ENCODE measurements at places on chromosomes 6 and 20. TPM values are rescaled to one million over a fixed set of nuclear protein-coding genes. Genes with fewer than 3 reads are reported as not detected.

DNA sequence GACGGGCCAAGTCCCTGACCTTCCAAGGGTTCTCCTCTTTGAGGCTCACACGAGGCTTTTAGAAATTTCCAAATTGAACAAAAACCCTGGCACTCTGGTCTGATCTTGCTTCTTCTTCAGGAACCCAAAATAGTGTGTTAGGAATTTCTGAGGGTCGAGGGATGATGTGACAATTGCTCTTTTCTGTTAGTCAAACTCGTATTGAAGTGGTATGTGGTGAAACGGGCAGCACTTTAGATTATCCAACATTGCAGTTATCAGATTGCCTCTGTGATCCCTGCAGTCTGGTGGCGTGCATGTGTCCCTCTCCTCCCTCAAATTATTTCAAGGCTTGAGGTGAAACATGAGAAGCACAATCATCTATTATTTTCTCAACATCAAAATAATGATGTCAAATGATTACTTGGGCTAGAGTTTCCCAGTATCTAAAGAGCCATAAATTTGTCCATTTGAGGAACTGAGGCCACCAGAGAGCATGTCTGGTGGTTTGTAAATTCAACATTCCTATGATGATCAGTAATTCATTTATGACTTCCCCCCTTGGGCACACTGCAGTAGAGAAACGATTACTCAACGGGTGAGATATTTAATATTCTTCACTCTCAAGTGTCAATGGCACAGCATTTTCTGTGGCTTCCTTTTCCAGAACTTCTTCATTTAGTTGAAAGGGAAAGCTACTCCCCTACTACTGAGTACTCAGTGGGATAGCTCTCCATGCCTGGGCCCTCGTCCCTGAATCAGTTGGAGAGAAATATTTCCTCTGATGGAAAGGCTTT lies 308.6 kb upstream of the MAP3K7 start:
- DNase-seq: no peak

DNA sequence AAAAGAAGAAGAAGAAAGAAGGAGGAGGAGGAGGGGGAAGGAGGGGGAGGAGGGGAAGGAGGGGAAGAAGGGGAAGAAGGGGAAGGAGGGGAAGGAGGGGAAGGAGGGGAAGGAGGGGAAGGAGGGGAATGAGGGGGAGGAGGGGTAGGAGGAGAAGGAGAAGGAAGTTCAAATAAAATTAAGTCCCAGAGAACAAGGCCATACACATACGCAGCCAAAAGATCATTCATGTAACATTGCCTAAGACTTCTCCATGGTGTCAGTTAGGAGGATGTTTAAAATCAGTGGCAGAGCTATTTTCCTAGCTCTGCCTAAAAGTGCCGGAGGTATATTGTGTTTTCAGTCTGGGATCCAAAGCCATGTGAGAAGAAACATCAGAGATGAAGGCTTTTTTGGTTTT lies 75.8 kb downstream of the PLCB4 start:
- DNase-seq: no peak

- no peak for DNase-seq
Measured at GRCh38 chr6:35402136-35402855, 49.8 kb upstream of the FANCE start.

Gene SLC35A1
- total RNA-seq: 26.2 TPM

DNA sequence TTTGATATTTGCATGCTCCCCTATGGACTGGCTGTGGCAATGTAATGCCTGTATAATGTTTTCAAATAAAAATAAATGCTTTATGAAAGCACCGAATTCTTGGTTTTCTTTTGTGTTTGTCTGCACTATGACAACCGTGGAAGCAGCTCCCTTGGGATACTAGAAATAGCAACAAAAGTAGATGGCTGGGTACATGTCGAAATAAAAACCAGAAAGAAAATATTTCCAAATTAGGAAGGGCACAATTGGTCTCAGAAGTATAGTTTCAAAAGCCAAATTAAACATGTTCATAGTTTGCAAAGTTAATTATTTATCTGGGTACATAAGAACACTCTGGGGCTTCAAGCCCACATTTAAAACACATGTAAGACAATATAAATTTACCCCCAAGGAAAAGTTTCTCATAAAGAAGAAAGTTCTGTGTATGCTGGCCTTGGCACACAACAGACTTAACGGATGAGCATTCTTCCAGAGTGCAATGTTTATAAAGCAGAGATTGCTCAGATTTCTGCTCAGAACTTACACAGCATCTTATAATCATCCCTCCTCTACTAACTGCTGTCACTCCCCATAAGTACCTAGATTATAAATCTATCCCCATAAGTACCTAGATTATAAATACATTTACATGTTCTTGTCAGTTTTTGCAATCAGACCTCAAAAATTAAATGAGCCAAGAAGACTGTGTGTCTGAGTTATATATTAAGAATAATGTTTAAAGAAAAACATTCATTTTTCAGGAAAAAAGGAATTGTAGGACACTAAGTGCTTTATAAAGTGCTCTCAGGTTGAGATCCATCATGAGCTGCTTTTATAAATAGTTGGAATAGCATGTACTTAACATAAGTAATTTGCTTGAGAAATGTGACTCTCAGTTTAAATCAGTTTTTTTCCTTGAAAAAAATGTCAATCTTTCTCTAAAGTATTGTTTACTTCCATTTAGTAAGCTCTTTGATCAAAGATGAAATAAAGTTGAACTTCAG lies 230.2 kb upstream of the PLN start:
- no peak for DNase-seq

- peak; percentile 70 for DNase-seq
Measured at GRCh38 chr20:17854307-17854903, 114.2 kb downstream of the SNX5 start.

Gene MYO6
- 67.2 TPM for total RNA-seq

- no peak for DNase-seq
Measured at GRCh38 chr20:24445510-24446170, 23.8 kb upstream of the SYNDIG1 start.

Gene TPBG
- total RNA-seq: 9.4 TPM

GRCh38 chr6:27532820-27533538 lies 60.1 kb upstream of the ZNF184 start:
- no peak for DNase-seq

GRCh38 chr6:154510144-154510905 lies at the start of gene CNKSR3:
CNKSR3 (minus strand) TSS chr6:154510685; CDS start chr6:154510114, 571 bp downstream.
- peak; percentile 95 for DNase-seq

- DNase-seq: no peak
Measured at GRCh38 chr20:50185426-50185825, 5.2 kb upstream of the CEBPB start.

Gene FKBP1C
- total RNA-seq: 4.4 TPM

DNA sequence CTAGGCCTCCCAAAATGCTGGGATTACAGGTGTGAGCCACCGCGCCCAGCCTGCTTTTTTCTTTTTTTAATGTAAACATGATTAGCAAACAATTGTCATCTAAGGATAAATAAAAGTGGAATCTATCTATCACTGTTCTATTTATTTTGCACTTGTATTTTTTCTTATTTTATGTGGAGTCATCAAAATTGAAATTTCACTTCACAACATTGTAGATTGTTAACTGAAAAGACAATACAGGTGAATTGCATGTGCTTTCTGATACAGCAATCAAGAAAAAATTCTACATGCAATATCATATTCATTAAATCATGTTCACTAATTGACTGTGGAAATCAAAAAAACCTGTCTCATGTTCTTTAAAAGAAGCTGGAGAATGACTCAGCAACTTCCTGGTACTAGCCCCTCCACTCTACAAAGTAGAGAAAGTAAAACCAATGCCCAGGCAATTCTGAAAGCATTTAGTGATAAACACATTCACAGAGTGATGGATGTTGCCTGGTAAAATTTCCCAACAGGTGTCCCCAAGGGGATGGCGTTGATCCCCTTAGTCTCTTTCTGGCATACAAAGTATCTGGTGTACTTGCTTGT lies 10.7 kb upstream of the RFX6 start:
- no peak for DNase-seq

GRCh38 chr6:168136622-168137021 lies 57.6 kb upstream of the FRMD1 start:
- no peak for DNase-seq

Gene PARD6B
- 0.28 TPM for total RNA-seq

Gene BCAS4
- 0.51 TPM for total RNA-seq

Gene RFX6
- not detected for total RNA-seq

DNA sequence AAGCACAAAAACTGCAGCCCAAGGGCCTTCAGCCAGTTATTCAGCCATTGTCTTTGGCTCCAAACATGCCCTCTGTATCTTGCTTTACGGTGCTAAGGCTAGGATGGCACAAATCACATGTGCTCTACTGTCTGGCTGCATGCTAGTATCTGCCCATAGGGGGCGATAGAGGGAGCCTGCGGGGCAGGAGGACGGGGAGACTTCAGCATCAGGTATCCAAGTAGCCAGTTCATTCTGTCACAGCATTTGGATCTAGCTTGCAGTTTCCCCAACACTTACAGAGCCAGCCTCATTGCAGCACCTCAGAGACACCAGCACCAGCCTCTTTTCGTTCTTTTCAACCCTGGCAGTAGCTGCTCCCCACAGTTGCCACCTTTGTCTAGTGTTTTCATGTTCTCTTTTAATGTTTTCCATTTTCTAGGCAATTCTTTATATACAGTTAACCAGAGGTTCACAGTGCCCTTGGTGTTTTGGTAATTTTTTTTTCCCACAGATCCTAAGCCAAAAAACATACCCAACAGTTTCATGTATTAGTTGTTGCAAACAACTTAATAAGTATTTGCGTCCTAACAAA lies 705.9 kb downstream of the PTPRT start:
- no peak for DNase-seq

DNA sequence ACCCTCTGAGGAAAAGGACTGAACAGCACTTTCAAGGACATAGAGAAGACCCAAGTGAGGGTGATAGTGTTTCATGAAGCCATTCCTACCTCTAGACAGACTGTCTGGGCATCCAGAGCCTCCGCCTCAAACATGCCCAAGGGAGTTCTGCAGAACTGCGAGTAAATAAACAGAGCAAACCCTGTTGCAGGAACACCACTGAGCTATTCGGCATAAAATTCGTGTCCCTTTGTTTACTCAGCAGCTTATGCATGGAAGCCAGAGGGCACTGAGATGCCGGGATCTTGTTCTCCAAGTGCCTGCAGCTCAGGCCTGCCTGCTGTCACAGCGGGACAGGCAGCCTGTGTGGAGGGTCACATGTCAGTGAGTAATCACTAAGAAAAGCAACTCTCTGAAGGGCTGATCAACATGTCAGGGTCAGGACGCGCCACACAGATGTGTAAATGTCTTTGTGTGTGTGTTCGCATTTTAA lies 164.9 kb upstream of the HEY2 start:
- peak; percentile 37 for DNase-seq

Gene DAAM2
- 0.14 TPM for total RNA-seq

Gene COMMD7
- 28.1 TPM for total RNA-seq

Gene MAP3K4
- 26.5 TPM for total RNA-seq

DNA sequence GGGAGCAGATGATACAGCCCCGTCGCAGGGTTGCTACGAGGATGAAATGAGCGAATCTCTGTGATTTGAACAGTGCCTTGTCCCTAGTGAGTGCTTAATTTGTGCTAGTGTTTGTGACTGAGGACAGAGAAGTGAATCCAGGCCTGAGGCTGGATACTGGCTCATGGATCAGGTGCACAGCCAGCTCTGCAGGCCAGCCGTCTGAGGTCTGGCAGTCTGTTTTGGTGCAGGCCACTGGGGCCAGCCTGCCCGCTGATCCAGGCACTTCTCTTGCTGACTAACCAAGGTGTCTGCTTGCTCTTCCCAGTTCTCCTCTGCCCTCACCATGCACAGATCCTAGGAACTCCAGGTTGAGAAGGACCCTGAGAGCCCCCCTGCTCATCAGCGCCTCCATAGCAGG lies 181.0 kb downstream of the LRFN2 start:
- DNase-seq: no peak

DNA sequence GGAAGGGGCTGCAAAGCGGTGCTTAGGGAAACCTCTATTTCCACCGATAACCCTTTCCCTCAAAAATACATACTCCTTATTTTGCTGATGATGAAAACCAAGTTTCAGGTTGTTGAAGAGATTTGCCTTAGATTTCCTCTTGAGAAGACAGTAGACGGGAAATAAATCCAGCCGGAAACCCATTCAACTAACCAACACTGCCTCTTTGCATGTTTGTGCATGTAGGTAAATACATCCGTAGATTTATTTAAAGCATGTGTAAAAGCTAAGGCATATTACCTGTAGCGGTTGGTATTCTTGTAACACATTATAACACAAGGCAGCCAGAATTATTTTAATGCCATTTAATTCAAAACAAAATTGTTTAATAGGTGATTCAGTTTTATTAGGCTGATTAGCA lies 136.3 kb upstream of the SLC22A23 start:
- DNase-seq: no peak

DNA sequence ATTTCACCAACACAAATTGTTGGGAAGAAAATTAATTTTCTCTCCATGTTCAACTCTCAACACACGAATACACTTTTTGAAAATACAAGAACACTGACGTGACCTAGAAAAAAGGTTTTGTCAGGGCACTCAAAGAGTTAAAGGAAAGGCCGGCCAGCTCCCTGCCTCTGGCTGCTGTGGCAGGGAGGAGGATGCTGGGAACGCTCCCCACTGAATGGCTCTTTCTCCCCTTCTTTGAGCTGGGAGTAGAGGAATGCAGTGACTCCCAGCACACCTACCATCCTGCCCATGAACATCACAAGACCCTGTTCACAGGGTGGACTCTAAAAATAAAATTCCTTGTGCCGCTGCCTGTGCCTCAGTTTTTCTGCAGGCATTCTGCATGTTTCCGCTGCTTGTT lies 47.0 kb downstream of the MAP3K5 start:
- DNase-seq: no peak

DNA sequence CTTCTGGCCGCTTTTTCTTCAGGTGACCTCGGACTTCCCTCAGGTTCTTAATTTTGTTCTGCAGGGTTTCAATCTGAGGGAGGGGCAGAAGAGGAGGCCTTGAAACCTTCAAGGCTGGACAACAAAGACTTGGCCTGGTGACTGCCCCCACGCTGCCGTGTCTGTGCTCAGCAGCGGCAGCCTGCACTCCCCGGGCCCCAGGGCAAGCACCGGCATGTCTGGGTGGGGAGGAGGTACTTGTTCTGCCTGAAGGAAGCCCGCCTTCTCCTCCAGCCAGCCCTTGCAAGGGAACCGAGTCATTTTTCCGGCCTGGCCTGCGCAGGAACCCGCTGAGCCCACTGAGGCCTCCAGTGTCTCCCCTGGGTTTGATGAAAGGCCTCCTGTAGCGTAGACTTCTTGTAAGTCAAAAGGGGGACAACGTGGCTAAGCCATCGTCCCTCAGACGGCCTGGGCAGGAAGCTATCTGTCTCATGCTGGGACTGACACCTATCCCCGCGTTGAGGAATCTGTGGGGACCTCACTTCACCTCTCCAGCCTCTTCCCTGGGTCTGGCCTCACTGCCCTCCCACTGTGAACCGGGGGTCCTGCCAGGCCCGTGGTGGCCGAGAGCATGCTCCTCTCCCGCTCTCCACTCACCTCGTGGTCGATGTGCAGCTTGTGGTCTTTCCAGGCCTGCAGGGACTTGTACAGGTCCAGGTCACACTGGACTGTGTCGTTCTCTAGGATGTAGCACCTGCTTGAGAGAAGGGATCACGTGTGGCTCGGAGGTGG lies 119.9 kb downstream of the SULF2 start:
- no peak for DNase-seq

- no peak for DNase-seq
Measured at GRCh38 chr6:44737341-44737740, 349.8 kb downstream of the CDC5L start.

- DNase-seq: no peak
Measured at GRCh38 chr6:160042014-160042773, 73.3 kb downstream of the IGF2R start.

GRCh38 chr20:63175038-63175895 lies 40.7 kb downstream of the YTHDF1 start:
- no peak for DNase-seq

Gene CFAP61
- not detected for total RNA-seq

All from dermis blood vessel endothelial cell (primary cell).